CD4-positive, alpha-beta T cell treated with Interleukin-21 for 1 hour (primary cell): ENCODE measurements at places on chromosomes 7 and 10.

DNA sequence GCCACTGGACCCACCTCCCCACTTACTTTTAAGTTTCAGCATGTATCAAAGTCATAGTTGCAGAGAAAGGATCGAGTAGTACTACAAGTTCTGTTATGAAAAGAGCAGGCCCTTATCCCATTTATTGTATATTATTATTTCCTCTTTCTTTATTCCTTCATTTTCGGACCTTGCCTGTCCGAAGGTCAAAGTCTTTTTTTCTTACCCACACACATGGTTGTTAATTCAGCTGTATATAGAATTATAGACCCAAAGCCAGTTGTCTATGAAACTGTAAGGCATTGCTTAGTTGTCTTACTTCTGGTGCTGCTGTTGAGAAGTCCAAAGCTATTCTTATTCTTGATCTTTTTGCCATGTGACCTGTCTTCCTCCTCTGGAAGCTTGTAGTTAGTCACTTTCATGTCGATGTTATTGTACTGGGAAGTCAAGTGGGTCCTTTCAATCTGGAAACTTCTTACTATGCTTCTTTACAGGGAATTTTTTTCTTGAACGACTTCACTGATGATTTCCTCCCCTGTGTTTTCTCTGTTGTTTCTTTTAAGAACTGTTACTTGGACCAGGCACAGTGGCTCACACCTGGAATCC is 8.3 kb downstream of the NUDT5 start:
- no peak for DNase-seq

DNA sequence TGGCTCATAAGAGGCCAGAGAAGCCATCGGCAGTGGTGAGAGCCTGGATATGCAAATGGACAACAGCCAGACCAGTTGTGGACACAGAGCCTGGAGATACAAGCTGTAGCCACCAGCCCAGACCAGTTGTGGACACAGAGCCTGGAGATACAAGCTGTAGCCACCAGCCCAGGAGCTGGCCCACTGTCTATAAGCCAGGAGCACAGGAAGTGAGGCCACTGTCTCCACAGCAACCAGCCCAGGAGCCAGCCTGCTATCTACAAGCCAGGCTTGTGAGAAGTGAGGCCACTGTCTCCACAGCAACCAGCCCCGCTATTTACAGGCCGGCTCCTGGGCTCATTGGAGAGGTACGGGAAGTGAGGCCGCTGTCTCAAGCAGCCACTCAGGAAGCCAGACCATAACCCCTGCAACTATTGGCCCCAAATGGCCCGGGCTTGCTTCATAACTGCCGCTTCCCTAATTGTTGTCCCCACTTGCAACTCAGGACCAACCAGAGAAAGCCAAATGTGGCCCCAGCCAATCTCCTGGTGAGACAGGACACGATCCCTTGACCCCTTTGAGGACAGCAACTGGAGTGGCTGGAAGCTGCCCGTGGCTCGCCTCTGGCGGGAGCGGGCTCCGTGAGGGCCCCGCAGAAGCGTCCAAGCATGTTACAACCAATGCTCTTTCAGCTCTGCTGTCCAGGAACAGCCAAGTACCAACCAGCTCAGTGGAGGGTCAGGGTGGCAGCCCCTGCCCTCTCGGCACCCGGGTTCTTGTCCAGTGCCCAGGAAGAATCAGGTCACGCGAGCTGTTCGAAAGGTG is 44.1 kb upstream of the CNPY1 start:
- DNase-seq: peak; percentile 43

DNA sequence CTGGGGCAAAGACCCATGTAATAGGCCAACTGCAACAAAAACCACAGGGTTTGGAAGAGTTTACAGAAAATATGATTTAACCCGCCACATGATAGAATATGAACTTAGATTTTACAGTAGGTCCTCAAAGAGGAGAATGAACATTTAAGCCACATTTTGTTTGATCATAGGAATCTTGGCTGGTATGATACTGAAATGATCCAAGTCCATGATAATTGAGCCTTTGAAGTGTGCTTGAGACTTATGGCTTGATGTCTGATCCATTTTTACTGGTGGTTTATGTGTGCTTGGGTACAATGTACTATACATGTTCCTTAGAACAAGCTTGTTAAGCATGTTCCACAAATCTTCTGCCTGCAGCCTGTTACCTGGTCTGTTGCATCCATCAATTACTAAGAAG is 41.8 kb upstream of the PDSS1 start:
- DNase-seq: no peak

GRCh38 chr7:156780724-156781455 is 112.1 kb downstream of the LMBR1 start:
- no peak for DNase-seq

GRCh38 chr10:49606981-49607535 is 3.1 kb upstream of the SLC18A3 start:
- peak; percentile 55 for DNase-seq

DNA sequence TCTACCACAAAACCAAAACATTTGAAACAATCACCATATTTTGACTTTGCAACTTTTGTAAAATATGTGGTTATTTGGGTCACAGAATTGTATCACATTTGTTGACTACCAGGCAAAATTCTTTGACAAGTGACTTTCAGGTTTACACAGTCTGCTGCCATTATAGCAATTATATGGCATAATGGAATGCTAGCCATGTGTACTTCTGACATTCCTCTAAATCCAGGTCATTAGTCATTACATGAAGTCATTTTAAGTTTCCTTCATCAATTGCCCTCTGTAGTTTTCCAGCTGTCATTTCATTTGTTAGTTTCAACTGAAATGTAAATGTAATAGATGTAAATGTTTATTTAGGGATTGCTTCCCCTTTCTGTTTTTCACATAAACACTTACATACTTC is 137.5 kb downstream of the IMMP2L start:
- no peak for DNase-seq

DNA sequence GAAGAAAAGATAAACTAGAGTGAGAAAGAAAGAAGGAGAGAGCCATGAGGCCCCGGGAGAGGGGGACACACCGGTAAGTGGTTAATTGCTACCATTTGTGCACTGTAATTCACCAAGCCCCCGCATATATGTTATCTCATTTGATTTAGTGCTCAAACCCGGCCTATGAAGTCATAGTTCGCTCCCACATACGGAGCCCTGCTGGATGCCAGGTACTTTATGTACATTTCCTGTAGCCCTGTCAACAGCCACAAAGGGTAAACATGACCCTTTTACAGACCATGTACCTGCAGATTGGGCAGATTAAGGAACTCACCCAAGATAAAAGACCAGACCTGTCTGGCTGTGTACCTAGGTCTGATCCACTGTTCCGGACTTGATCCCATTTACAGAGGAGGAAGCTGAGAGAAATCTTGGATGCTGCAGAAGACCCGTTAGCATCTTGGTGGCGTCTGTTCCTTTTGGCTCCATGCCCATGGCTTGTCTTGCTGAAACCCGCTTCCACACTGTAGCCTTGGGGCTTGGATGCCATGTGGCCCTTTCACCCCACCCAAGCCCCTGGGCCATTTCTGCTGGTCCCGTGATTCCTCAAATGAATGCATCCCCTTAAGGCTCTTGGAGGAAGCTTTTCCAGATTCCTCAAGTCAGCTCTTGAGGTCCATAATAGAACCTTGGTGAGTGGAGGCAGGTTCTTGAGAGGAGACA is 32.3 kb downstream of the FAM241B start:
- DNase-seq: no peak

- peak; percentile 81 for DNase-seq
These were observed 27.6 kb upstream of the RNF32 start for GRCh38 chr7:156612930-156613329.
